ENCODE measurements at places on chromosomes 6 and 20.
A peak's percentile ranks its signal among the peaks of the same experiment; 100 is the strongest.

DNA sequence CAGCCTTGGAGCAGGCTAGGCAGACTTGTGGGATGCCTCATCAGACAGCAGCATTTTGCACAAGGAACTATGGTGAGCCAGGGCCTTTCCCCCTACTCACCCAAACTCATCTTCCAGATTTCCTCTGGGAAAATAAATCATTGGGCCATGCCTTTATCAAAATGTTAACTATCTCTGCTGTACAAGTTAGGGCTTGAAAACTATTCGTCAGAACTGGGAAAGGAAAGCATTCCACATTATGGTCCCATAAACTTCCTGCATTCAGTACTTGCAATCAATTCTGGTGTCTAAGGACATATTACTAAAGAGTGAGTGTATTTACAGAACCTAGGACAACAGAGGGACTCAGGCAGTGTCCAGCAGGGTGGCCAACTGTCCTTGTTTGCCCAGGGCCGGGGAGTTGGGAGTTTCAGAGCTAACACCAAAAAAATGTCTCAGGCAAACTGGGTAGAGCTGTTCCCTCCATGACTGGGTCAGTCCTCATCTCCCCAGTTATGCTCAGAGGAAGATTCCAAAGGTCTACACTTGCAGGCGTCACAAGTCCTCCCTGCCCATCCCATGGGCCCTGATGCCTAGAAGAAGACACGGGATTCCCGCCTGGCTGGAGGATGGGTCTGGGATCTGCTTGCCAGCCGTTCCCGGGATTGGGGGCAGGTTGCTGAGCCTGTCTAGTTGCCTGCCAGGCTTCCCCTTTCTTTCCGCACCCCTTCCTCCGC, 72.2 kb downstream of the SLC22A3 start:
- no peak for DNase-seq

- no peak for DNase-seq
These were observed 77.0 kb downstream of the PLCB1 start for GRCh38 chr20:8209061-8209460.

GRCh38 chr20:53829255-53829723, 235.7 kb upstream of the ZNF217 start:
- DNase-seq: no peak

GRCh38 chr6:34239500-34239825, 2.8 kb downstream of the HMGA1 start:
- DNase-seq: no peak

DNA sequence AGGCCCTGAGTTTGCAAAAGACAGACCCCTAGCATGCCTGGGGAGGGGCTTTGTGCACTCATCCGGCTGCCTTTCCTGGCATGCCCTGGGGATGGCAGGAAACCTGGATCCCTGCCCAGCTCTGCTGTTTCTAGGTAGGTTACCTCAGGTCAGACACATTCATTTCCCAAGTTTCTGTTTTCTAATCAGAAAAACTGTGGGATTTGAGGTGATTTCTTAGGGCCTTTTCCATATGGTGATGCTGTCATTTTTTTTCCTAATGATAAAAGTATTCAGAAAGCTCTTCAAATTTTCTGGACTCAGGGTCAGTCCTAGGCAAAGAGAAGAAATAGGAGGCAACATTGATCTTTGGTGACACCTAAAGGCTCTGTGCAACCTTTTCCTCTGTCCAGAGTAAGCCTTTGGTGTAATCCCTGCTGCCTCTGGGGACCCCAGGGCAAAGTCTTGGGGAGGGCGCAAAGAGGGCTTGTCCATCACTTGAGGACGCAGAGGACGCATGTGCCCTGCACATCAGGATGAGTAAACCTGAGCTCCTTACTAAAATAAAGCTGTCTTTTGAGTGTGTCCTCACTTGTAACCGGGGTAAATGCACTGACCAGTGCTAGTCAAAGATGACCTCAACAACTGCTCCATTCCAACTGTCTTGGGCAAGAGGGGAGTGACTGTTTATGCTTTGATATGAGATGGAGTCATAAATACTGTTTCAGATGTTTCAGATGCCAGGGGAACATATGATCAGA, 13.5 kb upstream of the TRAM2 start:
- no peak for DNase-seq

DNA sequence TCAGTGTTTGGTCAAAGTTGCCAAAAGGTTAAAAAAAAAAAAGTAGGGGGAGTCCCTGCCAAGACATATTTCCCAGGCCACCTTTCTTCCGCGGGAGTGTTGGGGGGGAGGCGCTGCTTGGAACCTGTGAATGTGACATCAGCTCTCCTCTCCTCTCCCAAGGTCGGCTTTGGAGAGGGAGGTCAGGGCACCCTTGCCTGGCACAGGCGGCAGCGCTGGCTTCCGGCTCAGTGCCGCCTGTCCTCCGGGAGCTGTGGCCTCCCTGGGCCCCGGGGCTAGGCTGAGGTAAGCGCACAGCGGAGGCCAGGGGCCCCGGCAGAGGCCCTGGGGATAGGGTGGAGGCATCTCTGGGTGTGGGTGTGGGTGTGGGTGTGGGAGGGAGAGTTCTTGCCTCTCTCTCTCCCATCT, 1.9 kb upstream of the EDN1 start:
- no peak for DNase-seq

DNA sequence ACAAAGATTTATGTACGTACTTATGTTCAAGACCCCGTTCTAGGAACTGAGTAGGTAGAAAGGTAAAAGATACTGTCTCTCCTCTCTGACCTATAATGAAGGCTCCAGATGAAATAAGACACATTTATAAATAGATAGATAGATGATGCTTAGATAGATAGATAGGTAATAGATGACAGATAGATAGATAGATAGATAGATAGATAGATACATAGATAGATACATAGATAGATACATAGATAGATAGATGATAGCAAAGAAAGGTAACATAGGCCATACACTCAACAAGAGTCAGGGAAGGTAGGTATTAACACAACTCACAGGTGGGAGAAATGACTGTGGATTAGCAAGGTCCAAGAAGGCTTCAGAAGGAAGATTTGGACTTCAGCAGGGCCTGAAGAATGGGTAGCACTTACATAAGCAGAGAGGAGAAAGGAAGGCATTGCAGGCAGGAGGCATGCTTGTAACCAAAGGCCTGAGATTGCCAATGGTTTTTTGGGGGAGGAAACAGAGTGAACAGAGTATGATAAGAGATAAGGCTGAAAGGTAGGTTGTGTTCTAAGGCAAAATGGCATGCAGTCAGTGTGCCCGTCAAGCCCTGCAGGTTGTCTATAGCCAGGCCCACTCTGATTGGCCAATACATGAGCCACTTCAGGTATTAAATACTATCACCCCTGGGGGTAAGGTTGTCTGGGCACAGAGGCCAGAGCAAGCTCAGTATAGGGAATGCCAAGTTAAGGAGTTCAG, 7.7 kb upstream of the MYB start:
- no peak for DNase-seq

- no peak for DNase-seq
These were observed 91.8 kb downstream of the TRMT11 start for GRCh38 chr6:126077810-126078776.

- DNase-seq: no peak
These were observed 24.2 kb downstream of the SGK1 start for GRCh38 chr6:134293659-134294161.

GRCh38 chr6:168273441-168274036, 46.0 kb downstream of the DACT2 start:
- no peak for DNase-seq

- DNase-seq: no peak
These were observed 312 bp downstream of the TXNDC5 start for GRCh38 chr6:7910298-7910653.

DNA sequence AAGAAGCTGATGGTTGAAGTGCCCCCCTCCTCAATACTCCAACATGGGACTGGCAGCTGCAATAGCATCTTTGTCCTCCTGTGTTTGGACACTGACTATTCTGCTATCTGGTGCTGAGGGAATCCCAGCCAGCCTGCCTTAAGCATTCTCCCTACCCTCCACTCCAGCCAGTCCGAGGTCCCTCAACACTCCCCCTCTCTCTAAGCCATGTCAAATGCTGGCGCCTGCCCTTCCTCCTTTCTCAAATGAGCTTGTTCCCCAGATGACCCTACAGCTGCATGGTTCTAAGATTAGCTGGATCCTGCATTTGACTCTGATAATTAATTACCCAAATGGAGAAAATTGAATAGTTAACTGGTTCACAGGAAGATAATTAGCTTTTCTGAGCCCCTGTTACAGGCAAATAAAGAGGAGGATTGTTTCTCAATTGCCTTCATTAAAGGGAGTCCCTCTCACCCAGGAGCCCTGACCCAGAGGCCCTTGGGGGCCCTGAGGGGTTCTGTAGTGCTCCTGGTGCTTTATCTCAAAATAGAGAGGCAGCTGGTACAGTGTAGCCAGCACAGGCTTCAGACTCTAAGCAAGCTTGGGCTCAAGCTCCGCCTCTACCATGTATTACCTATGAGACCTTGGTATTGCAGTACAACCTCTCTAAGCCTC, 37.9 kb upstream of the CHD6 start:
- DNase-seq: no peak

DNA sequence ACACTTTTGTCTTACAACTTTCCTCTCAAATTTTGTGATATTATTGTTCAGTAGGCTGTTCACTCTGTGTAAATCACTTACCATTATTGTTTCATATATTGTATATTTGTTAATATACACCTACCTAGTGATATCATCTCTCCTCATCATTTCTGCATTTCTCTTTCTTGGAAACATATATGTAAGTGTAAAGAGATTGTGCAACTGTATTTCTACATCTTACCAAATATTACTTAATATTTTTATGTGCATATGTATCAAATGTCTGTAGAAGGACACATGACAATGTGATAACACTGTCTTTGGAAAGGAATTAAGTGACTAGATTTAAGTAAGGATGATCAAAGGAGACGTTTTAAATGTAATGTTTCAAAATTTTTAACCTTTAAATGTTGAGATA, 30.2 kb downstream of the ZNF322 start:
- DNase-seq: no peak

DNA sequence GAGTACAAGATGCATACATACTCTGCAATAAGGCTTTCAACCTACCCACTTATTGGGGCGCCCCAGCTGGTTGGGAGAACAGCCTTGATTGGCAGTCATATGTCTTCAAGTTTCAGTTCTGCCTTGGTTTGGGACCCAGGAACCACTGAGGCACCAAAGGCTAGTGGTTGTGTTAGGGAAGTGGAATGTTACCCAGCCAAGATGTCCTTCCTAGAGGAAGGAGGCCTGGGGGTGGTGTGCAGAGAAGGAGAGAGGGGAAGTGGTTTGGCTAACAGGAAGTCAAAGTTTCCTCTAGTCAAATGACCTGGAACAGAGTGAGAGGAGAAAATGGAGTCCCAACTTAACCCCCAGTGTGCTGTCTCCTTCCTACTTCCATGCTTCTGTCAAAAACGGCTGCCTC, 59.4 kb downstream of the CD164 start:
- DNase-seq: peak; percentile 61

GRCh38 chr6:6785163-6785521, 196.6 kb downstream of the LY86 start:
- DNase-seq: no peak

DNA sequence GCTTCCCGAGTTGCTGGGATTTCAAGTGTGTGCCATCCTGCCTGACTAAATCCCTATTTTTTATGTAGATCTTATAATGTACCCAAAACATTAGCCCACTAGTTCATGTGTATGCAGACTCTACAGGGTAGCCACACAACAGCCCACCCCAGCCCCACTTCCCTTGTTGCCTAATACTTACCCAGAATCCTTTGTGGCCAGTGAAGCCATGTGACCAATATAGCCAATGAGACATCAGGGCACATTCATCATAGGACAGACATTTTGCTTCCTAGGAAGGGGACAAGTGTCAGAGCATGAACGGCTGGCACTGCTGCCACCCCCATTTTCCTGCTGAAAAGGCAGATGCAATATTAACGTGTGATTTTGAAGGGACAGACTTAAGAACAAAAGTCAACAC, 36.0 kb upstream of the TCP11 start:
- no peak for DNase-seq

DNA sequence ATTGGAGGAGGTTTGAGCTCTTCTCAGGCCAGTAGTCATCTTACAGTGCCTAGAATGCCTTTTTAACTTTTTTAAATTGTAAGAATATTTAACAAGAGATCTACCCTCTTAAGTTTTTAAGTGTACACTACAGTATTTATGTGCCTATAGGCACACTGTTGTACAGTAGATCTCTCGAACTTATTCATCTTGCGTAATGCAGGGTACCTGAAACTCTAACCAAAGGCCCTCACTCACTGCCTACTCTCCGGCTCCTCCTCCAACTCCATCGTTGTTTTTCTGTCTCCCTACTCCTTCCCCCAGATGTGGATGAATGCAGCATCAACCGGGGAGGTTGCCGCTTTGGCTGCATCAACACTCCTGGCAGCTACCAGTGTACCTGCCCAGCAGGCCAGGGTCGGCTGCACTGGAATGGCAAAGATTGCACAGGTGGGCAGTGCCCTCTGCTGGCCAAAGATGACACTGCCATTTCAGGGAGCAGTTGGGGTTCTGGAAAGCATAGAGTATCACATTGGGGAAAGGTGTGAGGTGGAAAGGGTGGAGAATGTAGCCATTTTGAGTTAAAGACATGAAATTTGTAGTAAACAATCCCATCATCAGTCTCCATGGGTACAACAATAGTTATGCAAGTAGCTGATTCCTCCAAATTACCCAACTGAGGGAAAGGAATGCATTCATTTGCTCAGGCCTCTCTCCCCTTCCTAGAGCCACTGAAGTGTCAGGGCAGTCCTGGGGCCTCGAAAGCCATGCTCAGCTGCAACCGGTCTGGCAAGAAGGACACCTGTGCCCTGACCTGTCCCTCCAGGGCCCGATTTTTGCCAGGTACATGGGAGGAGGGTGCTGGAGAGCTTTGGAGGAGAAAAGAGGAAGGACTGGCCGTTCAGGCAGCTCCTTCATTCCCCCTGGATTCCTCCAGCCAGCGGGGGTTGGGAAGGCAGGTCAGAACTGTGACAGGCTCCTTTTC, 18.4 kb upstream of the ZNF76 start:
- DNase-seq: peak; percentile 45

GRCh38 chr6:34310817-34311216, 62.0 kb upstream of the SMIM29 start:
- DNase-seq: no peak

DNA sequence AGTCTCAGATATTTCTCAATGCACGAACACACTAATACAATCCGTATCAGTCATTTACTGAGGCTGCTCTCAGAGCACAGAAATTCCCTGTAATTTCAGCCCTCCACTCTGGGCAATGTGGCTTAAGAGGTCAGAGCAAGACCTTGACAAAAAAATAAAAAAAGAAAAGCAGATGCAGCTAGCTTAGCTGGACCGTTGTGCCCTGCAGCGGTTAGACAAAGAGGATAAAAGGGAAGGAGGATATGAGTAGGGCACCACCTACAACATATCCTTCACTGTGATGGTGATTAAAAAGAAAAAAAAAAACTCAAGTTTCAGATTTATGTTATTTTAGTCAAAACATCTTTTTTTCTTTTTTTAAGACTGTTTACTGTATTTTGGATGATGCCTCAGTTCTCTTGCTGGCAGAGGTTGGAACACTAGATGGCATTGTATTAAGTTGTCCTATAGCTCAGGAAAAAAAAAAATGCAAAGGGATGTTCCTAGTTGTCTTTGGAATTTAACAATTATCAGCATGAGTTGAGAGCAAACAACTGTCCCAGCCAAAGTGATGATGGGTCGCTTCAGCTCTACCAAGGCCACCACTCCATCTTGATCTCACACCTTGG, 59.9 kb downstream of the ANKEF1 start:
- DNase-seq: no peak

- no peak for DNase-seq
These were observed 193.4 kb downstream of the BACH2 start for GRCh38 chr6:90103056-90103800.

GRCh38 chr20:33658510-33658909, 3.6 kb upstream of the C20orf144 start:
- no peak for DNase-seq

GRCh38 chr6:93940381-93940780, 521.0 kb upstream of the EPHA7 start:
- DNase-seq: no peak

- DNase-seq: no peak
These were observed 826 bp upstream of the PYGB start for GRCh38 chr20:25247000-25247517.
